ELF-1 (cell line): ENCODE measurements at places on chromosomes 1 and 21.

- no peak for DNase-seq
Observed at GRCh38 chr1:27940297-27940696, 5.5 kb downstream of the SMPDL3B start.

DNA sequence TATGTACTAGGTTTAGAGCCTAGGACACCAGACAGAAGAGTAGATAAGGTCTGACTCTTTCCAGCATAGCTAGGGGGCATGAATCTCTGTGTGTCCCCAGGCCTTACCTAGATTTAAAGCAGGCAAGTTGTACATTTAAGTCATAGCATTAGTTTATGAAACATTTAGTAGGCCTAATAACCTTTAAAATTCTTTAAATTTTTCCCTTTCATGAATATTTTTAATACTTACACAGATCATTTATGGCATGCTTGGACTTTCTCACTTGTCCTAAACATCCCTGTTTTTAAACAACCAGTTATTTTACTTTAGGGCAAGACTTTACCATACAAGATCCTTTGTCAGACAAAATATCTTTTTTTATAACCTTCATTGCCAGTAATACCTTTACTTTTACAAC, 258.4 kb upstream of the ZRANB2 start:
- no peak for DNase-seq

- no peak for DNase-seq
Observed at GRCh38 chr21:40595806-40596205, 251.2 kb downstream of the DSCAM start.

DNA sequence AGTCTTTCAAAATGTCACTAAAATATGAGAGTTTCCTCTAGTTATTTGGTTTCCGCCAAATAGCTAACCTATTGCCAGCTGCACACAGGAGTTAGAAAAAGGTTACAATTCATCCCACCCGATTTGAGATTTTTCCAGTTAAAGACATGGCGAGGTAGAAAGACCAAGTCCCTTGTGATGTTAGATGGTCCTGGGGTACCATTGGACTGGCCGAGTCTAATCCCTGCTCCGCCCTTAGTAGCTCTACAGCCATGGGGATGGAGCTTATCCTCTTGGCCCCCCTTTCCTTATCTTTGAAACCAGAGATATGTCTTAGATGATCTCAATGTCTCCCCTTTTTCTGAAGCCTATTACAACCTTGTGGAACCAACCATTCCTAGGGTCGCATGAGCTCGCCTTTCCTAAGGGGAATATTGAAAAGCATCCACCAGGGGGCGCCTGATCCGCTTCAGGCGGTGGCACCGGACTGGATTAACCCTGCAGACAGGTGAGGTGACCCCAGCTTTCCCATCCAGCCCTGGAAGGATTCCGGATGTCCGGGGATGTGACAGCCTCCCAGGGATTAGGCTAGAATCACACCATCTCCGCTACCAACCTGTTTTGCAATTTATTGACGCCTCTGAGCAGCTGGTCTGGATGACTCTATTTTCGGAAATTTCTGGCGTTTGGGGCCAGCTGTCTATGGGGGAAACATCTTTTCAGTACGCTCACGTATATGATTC, 68.3 kb upstream of the SIM2 start:
- DNase-seq: peak; percentile 68
